ENCODE measurements at places on chromosomes 5 and 9.
A peak's percentile ranks its signal among the peaks of the same experiment; 100 is the strongest.

- no peak for DNase-seq
These were observed 386.0 kb downstream of the CHSY3 start for GRCh38 chr5:130290219-130290618.

DNA sequence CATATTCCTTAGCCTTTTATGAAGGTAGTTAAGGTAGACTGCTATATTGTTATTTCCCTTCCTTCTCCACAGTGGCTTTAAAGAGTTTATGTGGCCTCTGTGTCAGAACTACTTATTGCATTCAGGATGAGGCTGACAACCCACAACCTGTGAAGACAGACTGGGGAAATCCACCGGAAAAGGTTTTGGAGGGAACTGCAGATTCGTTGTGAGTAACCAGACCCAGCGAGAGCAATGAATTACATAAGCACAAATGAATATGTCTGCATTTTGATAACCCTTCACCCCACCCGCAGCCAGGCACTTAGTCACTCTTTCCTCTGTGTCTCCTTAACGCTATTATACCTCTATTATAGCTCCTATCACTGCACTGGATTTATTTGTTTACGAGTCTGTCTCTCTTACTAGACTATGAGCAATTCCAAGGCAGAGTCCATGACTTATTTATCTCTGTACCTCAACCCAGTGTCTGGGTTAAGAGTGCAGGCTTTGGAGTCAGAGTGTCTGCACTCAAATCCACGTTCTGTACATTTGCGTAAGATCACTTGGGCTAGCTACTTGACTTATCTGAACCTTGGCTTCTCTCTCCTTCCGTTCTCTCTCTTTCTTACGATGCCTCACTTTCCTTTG lies 19.2 kb downstream of the KCTD16 start:
- peak; percentile 82 for DNase-seq

GRCh38 chr5:92769978-92770377 lies 811.0 kb downstream of the NR2F1-AS1 start:
- no peak for DNase-seq

DNA sequence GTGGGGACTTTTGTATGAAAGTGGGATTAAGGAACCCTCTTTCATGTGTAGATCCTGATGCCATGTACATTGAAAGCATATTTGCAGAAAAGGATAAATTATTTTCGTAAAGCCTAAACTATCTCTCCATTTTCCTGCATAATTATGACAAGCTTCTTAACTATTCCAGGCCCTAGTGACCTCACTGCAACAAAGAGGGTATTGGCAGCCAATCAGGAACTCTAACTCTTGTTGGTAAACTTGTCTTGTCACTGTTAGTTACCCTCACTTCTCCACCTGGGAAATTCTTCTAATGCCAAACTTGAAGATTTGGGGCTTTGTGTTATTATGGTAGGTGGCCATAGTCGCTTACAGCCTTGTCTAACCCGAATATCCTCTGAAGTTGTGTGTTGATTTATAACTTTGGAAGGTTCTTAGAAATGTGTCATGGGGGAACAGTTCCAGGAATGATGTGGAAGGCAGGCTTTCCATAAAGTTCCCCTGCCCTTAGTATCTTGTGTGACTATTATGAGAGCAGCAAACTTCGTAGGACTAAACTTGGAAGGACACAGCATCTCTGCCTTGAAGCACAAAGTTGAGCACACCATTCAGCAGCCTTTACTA lies 52.5 kb downstream of the IQGAP2 start:
- no peak for DNase-seq

DNA sequence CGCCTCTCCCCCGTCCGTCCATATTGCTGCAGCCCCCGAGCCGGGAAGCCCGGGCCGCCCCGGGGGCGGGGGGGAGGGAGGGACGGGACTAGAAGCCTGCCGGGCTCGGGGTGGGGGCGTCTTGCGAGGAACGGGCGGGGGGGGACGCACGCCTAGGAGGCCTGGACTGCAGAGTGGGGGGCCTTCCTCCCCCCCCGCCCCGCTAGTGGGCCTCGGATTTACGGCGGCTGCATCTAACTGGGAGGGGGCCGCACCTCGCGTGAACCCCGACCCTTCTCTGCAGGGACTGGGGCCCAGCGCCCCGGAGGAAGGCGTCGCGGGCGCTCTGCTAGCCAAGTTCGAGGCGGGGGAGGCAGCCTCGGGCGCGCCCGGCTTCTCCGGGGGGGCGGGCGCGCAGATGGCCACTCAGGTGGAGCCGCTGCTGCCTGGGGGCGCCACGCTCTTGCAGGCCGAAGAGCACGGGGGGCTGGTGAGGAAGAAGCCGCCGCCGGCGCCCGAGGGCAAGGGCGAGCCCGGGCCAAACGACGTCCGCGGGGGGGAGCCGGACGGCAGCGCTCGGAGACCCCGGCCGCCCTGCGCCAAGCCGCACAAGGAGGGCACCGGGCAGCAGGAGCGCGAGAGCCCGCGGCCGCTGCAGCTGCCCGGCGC lies at the start of gene LARP1:
TSS of gene LARP1 (plus strand) at position 17 of the 648 bp plus-strand sequence. CDS start at position 398, 381 bp downstream.
- DNase-seq: no peak

DNA sequence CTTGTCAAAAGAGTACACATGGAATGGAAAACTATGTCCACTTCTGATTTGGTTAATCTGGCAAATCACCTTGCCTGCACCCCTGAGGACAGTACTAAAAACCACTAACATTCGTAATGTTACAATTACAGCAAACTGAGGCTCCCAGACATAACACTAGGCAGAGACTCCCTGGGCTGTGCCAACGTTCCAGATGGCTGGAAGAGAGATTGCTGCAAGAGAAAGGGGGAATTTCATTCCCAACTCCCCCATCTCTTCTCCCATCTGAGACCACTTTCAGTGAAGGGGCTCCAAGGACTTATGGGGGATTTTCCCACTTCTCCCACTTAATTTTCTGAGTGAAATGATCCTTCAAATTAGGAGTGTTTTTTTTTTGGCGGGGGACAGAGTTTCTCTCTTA lies 11.3 kb downstream of the OR1J1 start:
- no peak for DNase-seq

DNA sequence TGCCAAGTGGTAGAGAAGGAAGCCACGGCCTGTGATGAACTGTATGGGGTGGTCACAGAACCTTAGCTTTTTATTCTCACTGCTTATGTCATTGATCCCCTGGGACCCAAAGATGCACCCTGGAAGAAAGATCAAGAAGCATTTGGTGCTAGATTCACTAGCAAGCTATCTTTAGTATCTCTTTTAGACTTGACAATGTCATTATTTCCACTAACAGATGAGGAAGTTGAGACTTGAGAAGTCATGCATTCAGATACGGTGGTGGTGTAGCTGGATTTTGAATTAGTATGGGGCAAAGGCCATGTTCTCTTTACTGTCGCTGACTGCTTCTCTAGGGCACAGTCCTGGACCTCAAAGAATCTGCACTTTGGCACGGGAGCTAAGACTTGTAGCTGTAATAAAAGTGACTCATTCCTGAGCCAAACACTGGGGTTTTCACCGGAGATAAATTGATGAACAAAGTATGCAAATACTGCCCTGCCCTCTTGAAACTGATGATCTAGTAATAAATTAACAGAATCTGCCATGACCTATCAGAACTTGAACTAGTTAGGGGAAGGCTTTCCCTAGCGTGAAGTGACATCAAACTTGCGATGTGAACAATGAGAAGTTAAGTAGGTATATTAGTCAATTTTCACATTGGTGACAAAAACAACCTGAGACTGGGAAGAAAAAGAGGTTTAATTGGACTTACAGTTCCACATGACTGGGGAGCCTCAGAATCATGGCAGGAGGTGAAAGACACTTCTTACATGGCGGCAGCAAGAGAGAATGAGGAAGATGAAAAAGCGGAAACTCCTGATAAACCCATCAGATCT lies 5.4 kb downstream of the GDA start:
- no peak for DNase-seq

DNA sequence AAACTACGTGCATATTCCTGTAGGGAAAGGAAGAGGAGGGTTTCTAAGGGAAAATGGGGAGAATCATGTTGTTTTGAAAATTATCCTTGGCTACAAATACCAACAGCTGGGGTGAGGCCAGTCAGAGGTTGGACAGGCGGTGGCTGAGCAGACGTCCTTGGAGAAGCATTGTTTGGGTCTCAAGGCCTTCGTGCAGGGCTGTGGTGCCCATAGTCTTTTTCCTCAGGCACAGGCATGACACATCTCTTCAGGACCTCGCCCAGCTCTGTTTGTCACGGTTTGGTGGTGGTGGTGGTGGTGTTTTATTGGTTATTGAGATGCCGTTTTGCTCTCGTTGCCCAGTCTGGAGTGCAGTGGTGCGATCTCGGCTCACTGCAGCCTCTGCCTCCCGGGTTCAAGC lies 27.8 kb upstream of the EGFL7 start:
- DNase-seq: no peak

DNA sequence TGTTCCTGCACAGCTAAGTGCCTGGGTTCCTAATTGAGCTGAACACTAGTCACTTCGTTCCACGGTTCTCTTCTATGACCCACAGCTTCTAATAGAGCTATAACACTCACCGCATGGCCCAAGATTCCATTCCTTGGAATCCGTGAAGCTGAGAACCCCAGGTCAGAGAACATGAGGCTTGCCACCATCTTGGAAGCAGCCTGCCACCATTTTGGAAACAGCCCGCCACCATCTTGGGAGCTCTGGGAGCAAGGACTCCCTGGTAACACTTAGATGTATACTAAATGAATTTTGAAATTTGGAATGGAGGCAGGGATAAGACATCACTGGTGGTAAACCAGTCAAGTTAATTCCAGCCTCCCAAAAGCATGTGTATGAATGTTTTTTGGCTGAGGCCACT lies 60.4 kb downstream of the KIAA0825 start:
- DNase-seq: no peak

DNA sequence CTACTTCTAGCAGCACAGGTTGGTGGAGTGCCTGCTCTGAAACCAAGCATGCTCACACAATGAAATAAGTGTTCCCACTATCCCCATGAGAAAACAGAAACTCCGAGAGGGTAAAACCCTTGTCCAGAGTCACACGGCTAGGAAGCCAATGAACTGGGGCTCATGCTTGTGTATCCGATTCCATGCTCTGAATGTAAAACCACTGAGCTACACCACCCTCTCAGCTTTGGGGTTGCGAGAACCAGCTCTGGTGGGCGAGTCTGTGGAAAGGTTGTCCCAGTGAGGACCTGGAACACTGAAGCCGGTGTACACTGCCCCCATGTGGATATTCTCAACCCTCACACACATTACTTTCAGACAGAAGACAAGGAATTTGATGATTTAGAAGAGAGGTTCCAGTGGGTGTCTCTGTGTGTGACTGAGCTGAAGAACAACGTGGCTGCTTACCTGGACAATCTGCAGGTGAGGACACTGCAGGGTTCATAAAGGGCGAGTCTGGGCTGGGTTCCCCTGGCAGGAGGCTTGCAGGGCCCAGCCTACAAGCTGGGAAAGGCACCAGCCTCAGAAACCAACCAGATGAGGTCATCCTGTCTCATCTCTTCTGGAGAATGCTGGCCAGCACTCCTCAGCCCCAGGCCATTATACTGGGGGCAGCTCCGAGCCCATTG lies 37.4 kb downstream of the ARHGEF37 start:
- no peak for DNase-seq

DNA sequence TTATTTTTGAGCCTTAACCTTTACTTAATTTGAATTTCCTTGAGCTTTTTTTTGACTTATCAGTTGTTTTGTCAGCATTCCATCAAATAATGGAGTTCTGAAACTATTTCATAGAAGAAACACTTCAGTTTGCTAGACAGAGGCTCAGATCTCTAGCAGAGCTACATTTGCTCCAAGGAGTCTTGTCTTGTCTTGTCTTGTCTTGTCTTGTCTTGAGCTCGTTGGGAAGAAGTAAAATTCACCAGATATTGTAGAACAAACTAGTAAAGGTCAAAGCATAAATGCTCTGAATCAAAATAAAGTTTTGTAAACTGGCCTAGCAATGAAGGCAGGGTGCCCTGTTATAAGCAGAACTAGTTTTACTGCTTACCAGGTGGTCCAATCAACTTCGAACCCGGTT lies 33.5 kb downstream of the RAB24 start:
- no peak for DNase-seq

GRCh38 chr5:131505237-131505908 lies 129.7 kb downstream of the RAPGEF6 start:
- DNase-seq: no peak

- no peak for DNase-seq
These were observed 1.0 kb upstream of the DPYSL3 start for GRCh38 chr5:147510885-147511284.

GRCh38 chr5:141477815-141478214 lies 2.0 kb downstream of the PCDHGC3 start:
- no peak for DNase-seq

GRCh38 chr9:78781681-78782080 lies 484.8 kb downstream of the PSAT1 start:
- no peak for DNase-seq

GRCh38 chr9:136111190-136111589 lies 7.5 kb downstream of the TMEM250 start:
- no peak for DNase-seq

DNA sequence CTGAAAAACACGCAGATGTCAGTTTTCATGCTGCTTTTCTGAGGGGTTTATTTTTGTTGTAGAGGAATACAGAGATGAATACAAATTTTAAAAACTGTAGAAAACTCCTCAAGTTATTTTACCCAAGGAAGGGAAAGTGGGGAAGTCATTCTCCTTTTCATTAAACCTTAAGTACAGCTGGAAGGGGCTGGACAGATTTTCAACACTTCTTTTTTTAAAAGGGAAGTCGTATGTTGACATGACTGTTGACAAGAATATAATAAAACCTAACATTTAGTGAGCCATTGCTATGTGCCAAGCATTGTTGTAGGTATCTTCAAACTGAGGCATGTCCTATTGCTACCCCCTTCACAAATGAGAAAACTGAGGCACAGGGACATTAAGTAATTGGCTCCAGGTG lies 235.7 kb upstream of the ELL2 start:
- DNase-seq: no peak

GRCh38 chr5:14574891-14575508 lies 6.6 kb upstream of the OTULINL start:
- DNase-seq: no peak

DNA sequence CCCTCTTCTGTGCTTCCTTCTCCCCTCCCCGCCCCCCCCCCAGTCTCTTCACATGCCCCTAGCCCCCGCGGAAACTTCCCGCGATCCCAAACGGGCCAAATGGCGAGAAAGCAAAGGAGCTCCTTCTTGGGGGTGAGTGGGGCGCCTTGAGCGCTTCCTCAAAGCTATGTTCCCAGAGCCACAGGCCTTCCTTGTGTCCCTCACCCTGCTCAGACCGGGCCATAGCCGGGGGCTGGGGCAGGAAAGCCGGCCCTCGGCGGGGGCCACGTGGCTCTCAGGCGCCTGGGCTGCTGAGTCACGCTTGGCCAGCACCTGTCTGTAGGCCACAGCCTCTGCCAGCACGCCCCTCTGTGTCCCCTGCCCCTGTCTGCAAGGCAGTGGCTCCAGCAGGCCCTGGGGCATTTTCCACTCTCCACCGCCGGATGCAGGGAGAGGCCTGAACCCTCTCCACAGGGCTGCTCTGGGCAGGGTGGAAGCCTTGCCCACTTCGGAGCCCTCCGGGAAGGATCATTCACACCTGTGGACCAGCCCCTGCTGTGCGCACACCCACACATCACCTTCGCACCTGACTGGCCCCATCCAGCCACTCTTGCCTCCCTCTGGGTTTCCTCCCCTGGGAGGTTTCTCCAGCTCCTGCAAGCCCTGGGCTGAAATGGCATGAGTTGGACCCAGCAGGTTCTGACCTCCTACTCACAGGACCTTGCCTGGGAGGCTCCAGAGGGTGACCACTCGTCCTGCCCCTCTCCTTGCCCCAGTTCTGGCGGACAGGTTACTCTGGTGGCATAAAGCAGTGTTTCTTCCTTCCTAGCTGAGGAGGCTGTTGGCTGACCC lies 1.2 kb upstream of the SQSTM1 start:
- DNase-seq: peak; percentile 54

Data from activated naive CD4-positive, alpha-beta T cell treated with Interleukin-2 at 50 U/mL for 16 hours (primary cell).